ENCODE measurements at places on chromosomes 7 and 10.

GRCh38 chr10:24495666-24496460 lies 227.8 kb downstream of the ARHGAP21 start:
- no peak for DNase-seq

DNA sequence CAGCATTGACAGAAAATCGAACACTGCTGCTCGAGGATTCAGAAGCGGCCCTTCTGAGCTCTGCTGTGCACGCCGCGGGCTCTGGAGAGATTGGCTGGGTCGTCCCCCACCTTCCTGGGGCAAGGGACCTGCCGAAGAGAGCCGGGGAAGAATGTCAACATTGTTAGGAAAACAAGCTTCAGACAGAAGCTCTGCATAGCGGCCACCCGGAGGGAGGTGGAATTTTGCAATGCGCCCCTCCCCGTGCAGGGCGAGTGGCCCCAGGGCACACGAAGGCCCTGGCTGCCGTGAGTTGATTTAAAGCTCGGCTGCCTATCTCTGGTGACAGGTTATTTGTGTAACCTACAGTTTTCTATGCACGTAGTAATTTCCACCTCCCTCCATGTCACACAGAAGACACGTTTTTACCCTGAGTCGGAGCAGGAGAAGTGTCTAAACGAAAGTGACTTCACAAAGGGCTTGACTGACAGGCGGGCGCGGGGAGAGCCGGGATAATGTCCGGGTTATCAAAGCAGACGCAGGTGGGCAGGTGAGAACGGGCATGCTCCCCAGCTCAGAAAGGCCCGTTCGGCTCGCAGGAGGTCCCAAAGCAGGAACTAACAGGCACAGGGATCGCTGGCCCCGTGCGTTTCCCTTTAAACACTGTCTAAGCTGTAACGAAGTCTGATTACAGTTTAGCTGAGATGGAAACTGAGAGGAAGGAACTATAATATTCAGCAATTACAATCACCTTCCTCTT lies 84.6 kb downstream of the PDGFA start:
- DNase-seq, result no peak

DNA sequence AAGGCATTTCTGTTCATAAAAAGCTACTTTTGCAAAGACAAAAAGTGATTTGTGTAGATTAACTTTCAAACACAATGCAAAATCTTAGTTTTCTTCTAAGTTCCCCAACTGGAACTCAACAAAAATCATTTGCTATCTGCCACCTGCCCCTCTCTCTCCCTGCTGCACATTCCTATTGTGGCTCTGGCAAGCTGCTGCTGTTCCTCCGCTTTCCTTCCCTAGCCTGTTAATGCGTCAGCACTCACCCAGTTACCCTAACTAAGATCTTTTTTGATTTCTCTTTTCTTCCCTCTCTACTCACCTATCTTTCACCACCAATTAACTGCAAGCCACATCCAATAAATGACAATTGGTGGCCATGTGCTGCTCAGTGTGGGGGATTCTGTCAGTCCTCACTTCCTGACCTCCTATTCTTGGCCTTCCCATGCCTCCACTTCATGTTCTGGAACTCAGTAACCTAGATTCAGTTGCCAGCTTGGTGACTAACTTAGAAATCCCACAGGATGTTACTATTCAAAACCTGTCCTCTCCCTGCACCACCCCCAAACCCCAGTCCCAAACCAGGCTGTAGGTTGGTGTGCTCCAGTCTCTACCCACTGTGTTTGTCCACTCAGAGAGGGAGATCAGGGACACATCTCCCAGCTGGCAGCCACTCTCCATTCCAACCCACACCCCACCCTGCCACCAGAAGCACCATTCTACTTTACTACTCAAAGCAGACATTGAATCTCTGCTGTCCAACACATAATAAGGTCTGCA lies 140.2 kb upstream of the CTTNBP2 start:
- DNase-seq, result no peak

- DNase-seq, result no peak
These were observed 704.0 kb upstream of the LRRN3 start for GRCh38 chr7:110386913-110387312.

DNA sequence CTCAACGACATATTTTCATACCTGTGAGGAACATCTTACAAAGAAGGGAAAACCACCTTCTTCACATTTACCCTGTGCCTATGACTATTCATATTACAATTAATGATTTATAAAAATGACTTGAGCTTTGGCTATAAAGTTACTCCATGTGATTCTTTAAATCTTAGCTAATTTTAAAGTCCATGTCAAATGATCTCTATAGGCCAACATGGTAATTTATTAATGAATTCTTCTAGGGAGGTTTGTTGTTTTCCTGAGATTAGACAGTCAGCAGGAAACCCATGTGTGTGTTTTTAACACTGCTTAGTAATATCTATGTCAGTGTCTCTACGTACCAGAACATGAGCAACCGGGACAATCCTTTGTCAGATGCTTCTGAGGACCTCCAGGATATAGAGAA lies 307.3 kb downstream of the IPMK start:
- no peak for DNase-seq

GRCh38 chr10:111709603-111710002 lies 474.0 kb downstream of the GPAM start:
- no peak for DNase-seq

- no peak for DNase-seq
These were observed 65.8 kb downstream of the ENTPD1 start for GRCh38 chr10:95821720-95822119.

- no peak for DNase-seq
These were observed 141.9 kb downstream of the TCF7L2 start for GRCh38 chr10:113091920-113092319.

DNA sequence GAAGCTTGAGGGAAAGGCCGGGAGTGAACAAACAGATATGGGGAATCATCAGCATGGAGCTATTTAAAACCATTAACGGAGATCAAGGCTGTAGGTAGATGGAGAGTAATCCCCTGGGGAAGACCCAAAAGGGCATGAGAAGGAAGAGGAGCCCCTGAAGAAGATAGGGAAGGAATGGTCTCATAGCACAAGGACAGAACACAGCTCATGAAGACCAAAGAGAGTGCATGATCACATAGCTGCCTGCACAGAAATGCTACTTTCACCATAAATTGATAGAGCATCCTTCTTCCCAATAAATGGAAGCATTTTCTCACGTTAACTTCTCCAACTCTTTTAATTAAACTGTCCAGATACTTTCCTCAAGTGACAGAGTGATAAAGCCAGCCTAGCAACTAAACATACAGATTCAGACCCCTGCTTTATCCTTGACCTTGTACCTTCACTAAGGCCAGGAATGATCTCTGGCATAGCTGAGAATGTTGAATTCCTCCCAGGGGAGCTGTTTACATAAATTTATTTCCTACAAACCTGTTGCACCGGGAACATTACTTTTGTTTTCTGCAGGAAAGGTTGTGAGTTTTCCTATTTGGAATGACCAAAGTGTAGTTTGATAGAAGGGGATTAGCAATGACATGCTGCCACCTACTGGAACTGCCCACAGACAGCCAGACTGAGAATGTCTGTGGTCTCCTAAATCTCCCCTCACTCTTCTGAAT lies 110.8 kb upstream of the LRGUK start:
- no peak for DNase-seq

DNA sequence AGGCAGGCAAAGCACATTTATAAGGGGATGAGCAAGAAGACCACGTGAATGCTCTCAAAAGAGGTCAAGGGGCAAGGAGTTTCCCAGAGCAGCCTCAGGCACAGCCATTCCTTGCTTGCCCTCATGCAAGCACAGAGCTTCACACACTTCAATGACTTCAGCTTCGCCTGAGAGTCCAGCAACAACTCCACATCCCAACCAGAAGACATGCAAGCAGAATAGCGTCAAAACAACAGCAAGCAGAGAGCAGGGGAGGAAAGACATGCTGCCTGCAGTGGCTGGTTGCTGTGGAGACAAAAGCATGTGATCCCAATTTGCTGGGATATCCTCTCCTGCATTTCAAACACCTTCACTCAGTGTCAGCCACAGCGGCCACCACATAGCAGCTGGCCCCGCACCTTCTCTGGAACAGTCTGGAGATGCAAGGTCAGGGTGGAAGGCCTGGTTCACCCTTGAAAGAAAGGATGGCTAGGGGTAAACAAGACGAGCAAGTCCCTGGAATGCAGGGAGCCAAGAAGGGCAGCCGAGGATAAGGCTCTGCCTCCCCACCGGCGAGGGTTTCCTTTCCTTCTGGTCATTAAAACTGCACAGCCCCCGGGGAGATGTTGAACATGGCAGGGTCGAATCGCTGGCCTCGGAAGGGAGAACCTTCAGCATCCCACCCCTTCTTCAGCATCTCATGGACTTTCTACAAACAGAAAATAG lies 60.2 kb upstream of the CAMK2B start:
- no peak for DNase-seq

- DNase-seq, result no peak
These were observed 22.1 kb downstream of the RELN start for GRCh38 chr7:103967401-103967800.

DNA sequence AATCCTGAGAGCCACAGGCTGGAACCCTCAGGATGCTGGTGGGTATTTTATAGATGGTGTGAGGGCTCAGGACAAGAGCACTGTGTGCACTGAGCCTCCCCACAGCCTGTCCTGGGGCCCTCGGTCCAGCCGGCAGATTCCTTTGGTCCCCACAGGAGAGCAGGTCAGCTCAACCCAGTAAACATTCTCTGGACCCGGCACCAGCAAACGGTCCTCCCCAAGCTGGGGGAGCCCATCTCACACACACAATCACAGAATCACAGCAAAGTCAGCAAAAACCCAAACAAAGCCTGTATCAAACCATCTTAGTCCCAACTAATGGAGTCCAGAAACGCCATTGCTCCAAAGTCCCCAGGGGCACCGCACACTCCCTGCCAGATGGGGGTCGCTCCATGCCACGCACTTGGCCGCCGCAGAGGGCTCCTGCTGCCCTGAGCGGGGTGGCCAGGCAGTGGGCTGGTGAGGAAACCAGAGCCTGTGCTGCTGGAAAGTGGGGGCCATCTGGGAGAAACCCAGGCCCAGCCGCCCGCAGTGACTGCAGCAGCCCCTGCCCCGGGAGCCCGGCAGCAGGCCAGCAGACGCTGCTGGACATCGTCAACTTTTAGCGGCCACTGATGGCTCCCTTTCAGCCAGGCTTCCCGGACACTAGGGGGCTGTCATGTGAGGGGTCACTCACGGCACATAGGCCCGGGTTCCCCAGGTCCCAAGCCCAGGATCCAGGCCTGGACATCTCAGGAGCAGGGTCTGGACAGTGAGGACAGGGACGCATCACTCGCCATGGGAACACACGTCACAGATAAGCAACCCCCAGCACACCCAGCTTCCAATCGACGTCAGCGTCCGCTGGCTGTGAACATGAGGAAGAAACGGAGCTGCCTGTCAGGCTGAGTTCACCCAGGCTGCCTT lies 52.6 kb downstream of the DPYSL4 start:
- DNase-seq, result no peak

- DNase-seq, result no peak
These were observed 33.7 kb downstream of the RAB11FIP2 start for GRCh38 chr10:118012952-118013525.

DNA sequence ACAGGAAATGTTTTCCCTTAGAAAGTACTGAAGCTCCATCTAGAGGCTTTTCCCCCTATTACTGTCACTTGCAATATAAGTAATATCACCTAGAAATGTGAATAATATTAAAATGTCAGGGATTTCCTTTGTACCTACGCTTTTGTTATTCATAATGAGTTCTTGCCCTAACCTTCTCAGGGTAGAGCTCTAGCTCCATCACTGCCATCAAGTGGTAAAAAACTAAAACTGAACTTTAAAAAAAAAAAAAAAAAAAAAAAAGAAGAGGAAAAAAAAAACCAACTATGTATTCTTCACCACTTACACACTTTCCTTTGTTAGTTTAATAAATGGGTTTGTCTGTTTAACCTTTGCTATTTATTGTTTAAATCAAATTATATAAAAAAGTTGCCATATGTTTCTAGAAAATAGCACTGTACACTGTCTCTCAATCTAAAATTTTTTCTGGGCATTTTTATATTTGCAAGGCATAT lies 49.9 kb downstream of the DNAJC1 start:
- peak; percentile 29 for DNase-seq

- DNase-seq, result no peak
These were observed 29.6 kb downstream of the ANKIB1 start for GRCh38 chr7:92275327-92275726.

DNA sequence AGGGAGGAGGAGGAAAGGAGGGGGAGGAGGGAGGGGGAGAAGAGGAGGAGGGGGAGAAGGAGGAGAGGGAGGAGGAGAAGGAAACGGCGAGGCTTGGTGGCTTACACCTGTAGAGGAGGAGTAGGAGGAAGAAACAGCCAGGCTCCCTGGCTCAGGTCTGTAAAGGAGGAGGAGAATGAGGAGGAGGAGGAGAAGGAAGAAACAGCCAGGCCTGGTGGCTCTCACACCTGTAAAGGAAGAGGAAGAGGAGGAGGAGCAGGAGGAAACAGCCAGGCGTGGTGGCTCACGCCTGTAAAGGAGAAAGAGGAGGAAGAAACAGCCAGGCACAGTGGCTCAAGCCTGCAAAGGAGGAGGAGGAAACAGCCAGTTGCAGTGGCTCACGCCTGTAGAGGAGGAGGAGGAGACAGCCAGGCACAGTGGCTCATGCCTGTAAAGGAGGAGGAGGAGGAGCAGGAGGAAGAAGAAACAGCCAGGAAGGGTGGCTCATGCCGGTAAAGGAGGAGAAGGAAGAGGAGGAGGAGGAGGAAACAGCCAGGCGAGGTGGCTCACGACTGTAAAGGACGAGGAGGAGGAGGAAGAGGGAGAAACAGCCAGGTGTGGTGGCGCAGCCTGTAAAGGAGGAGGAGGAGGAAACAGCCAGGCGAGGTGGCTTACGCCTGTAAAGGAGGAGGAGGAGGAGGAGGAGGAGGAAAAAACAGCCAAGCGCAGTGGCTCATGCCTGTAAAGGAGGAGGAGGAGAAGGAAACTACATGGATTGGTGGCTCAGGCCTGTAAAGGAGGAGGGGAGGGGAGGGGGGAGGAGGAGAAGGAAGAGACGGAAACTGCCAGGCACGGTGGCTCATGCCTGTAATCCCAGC lies 14.9 kb upstream of the CRCP start:
- DNase-seq, result peak; percentile 29

- no peak for DNase-seq
These were observed 69.6 kb downstream of the SHOC2 start for GRCh38 chr10:110989016-110989415.

- no peak for DNase-seq
These were observed 703.0 kb upstream of the NRP1 start for GRCh38 chr10:34037499-34037898.

DNA sequence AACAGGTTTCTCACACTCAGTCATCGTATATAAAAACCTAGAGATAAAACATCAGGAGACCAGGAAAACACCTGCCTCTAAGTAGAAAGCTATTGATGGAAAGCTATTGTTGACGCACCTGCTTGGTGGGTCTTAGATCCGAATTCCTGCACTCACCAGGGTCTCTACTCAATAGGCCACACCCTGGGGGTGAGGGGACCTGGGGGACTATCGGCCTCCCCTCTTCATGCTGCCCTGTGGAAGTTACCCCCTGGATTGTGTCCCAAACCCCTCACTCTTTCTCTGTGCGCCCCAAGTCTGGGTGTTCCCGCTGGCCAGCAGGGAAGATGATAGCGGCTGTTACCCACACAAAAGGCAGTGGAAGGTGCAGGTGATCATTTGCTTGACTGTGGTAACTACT lies 313.0 kb downstream of the WDR37 start:
- no peak for DNase-seq

- DNase-seq, result no peak
These were observed 125.8 kb upstream of the PTN start for GRCh38 chr7:137469191-137469811.

- DNase-seq, result no peak
These were observed 90.8 kb downstream of the KIAA1217 start for GRCh38 chr10:24299578-24300260.

- DNase-seq, result no peak
These were observed 5.6 kb downstream of the SSC4D start for GRCh38 chr7:76403780-76404494.

- no peak for DNase-seq
These were observed 42.4 kb downstream of the VWA2 start for GRCh38 chr10:114281461-114281860.

GRCh38 chr7:44630792-44631457 lies 24.5 kb downstream of the OGDH start:
- DNase-seq, result no peak

Measured in CD4-positive, alpha-beta T cell treated with Interleukin-10 for 1 hour (primary cell).